ENCODE measurements at places on chromosomes 11 and 22.

DNA sequence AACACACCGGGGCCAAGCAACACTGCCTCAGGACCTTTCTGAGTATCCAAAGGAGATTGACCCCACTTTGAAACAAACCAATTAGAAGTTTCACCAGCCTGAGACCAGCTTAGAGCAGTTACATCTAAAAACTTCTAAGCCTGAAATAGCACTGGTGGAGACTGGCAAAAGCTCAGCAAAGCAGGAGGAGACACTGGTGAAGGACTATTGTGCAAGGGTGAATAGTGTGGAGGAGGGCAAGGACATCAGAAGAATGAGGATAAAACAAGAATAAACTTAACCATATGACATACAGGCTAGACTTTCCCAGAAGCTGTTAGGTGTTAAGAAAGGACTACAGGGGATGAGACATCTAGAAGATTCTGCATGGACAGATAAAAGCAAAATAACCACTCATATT lies 152.4 kb downstream of the FCHSD2 start:
- H3K4me3 ChIP-seq, result no peak overlapping the region
- H3K36me3 ChIP-seq, result no peaks in the 10 kb centered on the region
- H3K27me3 ChIP-seq, result no peaks in the 10 kb centered on the region
- no peak for DNase-seq

- DNase-seq, result no peak
- H3K4me3 ChIP-seq, result no peak overlapping the region
- peaks cover 44% of the 10 kb centered on the region for H3K27me3 ChIP-seq
- H3K36me3 ChIP-seq, result no peaks in the 10 kb centered on the region
- no peak overlapping the region for H3K27ac ChIP-seq
- H3K4me1 ChIP-seq, result peaks cover 6% of the 10 kb centered on the region
These were observed 23.2 kb upstream of the NRGN start for GRCh38 chr11:124716591-124716990.

DNA sequence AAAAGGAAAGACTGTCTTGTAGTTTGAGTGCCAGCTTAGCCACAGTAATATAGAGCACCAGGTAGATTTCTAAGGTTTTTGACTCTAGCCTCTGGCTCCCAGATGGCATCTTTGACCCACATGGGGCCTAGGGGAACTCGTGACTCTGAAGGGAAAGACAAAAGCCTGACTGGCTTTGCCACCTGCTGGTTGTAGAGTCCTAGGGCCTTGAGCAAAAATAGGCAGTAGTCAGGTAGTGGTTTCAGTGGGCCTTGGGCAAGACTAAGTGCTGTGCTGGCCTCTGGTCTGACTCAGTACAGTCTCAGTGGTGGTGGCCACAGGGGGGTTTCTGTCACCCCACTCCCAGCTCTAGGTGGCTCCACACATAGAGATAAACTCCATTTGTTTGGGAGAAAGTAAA lies 349.4 kb downstream of the FAM181B start:
- no peak overlapping the region for H3K4me3 ChIP-seq
- no peaks in the 10 kb centered on the region for H3K27me3 ChIP-seq
- no peaks in the 10 kb centered on the region for H3K4me1 ChIP-seq

- no peak overlapping the region for H3K4me3 ChIP-seq
- no peaks in the 10 kb centered on the region for H3K36me3 ChIP-seq
- peak overlapping the region; percentile 66 for H3K27ac ChIP-seq
- no peaks in the 10 kb centered on the region for H3K27me3 ChIP-seq
- peaks cover 15% of the 10 kb centered on the region for H3K4me1 ChIP-seq
- no peak for DNase-seq
These were observed 18.7 kb downstream of the RNF121 start for GRCh38 chr11:71947498-71947897.

GRCh38 chr11:47393163-47394049 lies 15.0 kb upstream of the SLC39A13 start:
- no peaks in the 10 kb centered on the region for H3K36me3 ChIP-seq
- peaks cover 18% of the 10 kb centered on the region for H3K4me1 ChIP-seq
- peak overlapping the region; percentile 66 for H3K27ac ChIP-seq
- DNase-seq, result no peak
- no peak overlapping the region for H3K4me3 ChIP-seq
